Urothelium cell line (cell line): ENCODE measurements at places on chromosomes 11 and 22.

DNA sequence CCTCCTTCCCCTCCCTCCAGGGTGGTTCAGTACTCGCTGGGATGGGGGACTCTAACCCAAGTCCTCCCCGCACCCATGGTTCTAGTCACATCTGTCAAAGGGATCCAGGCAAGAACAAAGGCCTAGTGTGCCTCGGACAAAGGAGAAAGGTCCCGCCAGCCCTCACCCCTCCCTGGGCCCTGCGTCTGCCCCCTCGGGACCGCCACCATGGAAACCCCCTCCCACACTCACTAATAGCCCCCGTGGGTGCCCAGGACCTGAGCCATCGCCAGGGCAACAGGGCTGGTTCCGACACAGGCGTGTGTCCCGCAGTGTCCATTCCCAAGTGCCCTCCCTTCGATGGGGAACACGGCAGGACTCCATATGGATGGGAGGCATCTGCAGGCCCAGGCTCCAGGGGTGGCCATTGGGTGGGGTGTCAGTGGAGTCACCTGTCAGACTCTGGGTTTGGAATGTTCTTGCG, 5.1 kb upstream of the CARNS1 start:
- no peak for DNase-seq

DNA sequence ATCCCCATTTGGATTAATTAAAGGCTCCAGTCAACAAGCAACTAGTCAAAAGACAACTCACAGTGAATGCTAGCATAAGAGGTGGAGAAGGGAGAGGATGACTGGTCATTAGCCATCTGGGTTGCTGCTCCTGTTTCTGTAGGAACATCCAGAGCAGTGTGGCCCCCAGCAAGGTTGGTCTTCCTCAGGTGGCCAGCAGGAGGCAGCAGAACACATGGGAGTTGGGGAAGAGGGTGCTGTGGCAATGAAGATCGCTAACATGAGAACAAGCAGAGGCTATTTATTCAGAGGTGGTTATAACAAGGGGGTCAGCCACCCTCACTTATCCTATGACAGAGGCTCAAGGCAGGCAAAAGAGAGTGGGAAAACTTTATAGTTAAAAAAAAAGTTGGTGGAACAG, 21.3 kb downstream of the IZUMO1R start:
- no peak for DNase-seq

GRCh38 chr22:29116397-29117123, 43.7 kb downstream of the KREMEN1 start:
- DNase-seq, result no peak

GRCh38 chr11:67644042-67644441, 4.5 kb upstream of the TBX10 start:
- no peak for DNase-seq

DNA sequence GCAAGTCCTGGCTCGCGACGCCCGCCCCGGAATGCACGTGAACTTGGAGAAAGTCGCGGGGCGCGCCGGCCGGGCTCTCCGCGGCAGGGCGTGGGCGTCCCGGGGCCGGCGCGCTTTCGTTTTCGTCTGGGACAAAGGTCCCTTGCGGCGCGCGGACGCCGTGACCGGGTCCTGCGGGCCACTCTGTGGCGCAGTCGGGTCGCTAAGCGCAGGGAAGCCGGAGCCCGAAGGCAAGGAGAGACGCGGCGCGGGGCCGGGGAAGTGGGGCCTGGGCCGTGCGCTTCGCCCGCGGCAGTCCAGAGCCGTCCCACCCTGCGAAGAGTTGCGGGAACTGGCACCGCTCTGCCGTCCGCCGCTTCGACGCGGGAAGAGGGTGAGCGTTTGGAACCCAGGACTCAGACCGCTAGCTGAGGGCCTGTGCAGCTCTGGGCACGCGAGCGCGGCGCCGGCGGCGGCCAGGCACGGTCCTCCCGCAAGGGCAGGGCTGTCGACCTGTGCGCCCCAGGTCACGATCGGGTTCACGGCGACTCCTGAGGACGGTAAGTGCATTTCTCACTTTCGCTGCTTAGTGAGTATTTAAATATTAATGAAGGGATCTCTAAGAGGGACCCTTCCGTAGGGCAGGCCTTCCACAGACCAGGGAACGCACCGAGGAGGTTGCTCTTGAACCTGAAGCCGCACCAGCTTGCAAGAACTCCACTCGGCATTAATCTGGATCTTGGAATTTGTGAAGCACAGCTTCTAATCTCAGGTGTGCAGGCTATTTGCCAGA, 78.0 kb upstream of the PPARA start:
- no peak for DNase-seq

DNA sequence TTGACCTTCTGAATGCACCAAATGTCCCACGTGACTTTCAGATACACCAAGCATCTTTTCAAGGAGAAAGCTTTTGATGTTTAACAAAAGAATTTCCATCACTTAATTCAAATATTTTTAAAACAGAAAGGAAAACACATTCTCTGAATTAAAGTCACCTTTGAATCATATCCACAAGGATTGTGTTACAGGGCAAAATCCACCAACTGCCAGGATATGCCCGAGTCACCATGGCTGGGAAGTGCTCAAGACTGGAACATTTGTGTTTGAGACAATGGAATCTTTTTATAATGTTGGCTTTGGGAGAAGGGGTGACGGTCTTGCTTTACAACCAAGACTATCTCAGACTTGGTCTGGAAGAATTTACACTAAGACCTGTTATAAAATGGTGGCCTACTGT, 40.8 kb downstream of the BID start:
- DNase-seq, result no peak

- peak; percentile 35 for DNase-seq
Observed at GRCh38 chr22:17774206-17774925, at the start of gene BID. TSS of gene BID (minus strand) at chr22:17774469. CDS start at chr22:17750116, 24,353 bp downstream.

DNA sequence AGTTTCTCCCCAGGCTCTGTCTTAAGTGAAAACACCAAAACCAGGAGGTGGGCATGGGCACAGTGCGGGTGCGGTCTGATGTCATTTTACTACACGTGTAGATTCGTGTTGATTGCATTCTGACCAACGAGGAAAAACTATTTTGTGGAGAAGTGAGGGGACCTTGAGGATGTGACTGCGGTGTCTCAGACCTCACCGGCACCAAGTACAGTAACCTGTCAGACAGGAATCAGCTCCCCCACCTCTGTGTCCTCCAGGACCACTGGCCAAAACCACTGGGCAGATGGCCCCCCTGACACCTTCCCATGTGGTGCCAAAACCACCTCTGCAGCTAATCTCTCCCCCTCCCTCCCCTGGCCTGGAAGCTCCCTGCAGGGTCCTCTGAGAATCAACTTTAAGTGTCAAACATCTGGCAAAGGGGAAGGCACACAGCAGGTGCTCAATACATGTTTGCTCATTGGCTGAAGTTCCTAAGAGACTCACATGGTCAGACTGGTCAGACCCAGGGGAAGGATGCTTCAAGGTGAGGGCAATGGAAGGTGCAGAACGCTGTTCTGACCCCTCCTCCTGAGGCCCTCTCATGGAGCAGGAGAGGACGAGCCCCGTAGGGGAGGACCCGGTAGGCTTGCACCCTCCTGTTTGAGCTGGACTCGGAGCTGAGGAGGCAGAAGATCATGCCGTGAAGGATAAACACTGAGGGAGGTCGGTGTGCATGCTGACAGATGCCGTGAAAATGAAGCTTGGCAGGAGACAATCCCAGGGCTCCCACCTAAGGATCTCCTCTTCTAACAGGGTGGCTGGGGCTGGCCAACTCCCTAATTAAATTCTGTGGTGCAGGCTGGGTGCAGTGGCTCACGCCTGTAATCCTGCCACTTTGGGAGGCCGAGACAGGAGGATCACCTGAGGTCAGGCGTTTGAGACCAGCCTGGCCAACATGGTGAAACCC, 129.9 kb downstream of the MPPED1 start:
- DNase-seq, result no peak

GRCh38 chr22:31537019-31537535, 40.7 kb downstream of the SFI1 start:
- no peak for DNase-seq

GRCh38 chr22:25736378-25737011, 5.5 kb upstream of the MYO18B start:
- DNase-seq, result no peak

GRCh38 chr22:18078329-18079041, 695 bp downstream of the PEX26 start:
- DNase-seq, result peak; percentile 30

- no peak for DNase-seq
Observed at GRCh38 chr11:113698515-113698914, 7.6 kb downstream of the TMPRSS5 start.

DNA sequence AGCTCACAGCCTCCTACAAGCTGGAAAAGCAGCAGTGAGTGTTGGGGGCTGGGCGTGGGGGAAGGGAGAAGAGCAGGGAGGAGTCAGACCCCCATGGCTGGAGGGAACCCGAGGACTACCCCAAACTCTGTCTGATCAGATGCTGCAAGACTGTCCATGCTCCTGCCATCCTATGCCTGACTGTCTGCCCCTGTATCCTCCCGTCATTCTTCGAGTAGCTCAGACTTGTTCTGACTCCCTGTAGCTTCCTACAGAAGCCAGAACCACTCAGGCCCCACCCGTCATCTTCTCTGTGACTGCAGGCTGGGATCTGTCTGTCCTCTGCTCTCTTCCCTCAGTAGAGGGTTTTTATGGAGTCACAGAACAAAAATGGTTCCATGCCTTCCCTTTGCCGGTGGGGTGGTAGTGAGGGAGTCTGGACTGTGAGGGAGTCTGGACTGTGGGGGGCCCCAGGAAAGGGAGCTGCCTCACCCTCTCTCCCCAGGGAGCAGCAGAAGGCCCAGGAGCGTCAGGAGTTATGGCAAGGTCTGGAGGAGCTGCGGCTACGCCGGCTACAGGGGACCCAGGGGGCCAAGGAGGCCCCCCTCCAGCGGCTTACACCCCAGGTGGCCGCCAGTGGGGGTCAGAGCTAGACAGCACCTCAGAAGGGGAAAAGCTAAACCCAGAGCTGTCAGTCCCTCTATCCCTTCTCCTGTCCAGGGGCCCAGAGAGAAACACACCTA, 2.3 kb downstream of the GPHA2 start:
- no peak for DNase-seq

GRCh38 chr11:35664977-35665441, 2.4 kb downstream of the TRIM44 start:
- DNase-seq, result no peak

GRCh38 chr11:93736129-93736528, 5.2 kb downstream of the TAF1D start:
- no peak for DNase-seq

DNA sequence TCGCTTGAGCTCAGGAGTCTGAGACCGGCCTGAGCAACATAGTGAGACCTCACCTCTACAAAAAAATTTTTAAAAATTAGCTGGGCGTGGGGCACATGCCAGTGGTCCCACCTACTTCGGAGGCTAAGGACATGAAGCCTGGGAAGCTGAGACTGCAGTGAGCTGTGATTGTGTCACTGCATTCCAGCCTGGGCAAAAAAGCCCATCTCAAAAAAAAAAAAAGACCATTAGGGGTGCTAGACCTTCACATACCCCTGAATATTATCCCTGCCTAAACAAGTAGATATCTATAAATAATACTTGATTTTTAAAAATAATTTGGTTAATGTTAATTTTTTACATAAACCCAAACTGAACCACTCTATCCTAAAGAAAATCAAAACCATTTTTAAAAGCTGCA, 24.2 kb downstream of the NUP98 start:
- DNase-seq, result no peak

DNA sequence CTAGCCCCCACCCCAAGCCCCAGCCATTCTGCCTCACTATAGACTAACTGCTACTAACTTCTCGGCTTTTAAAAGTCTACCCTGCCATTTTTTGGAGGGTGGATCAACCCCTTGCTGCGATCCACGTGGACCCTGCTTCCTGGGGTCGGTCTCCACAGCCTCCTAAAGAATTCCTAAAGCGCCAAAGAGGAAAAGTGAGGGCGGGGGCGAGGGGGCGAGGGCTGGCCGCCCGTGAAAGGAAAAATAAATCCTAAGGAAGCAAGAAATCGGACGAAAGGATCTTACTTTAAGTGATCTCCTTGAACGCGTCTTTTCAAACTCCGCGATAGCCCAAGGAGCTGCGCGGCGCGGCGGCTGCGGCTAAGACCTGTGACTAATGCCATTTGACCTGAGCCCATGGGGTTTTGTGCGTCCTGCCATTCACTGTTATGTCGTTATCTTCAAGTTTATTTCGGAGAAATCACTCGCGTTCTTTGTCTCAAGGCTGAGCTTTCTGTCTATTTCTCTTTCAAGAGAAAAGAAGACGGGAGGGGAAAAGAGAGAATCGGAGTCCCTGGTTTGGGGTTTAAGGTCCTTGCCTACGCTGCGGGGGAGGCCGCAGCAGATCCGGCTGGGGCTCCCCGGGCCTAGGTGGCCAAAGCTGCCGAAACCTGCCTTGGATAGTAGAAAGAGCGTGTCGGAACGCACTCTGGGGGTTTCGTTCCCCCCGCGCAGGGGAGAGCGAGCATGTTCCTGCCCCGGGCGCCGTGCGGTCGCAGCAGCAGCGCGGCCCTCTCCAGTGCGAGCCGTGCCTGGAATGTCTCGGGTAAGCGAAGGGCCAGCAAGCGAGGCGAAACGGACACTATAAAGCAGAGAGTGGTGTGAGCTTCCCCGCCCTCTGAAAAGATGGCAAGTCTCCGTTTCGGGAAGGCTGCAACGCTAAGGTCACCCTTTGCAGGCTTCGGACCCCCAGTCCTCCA, 2.8 kb upstream of the DBX1 start:
- DNase-seq, result no peak

GRCh38 chr11:93432247-93432646, 101.7 kb downstream of the DEUP1 start:
- DNase-seq, result no peak

DNA sequence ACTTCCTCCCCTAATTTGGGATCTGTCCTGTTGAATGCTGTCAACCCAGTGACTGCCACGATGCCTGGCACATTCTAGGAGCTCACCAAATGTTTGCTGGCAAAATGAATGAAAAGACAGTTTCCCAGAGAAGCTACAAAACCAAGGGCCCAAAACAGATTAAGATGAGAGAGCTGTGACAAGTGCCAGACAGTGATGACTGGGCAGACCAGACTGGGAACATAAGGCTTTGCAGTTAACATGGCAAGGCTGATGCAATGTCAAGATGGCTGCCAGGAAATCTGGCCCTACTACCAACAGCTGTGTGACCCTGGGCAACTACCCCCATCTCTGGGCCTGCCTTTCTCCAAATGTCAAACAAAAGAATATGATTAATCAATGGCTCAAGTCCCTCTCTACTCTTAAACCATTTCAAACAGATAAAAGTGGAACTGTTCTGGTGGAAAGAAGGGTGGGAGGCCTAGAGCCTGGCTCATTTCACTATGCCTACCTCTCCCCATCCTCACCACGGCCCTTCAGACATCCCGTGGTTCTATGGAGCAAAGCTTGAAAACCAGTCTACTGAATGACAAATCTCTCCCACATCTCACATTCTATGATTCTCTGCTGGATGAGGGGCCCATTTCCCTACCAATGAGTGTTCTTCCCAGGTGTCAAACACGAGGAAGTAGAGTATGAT, 12.8 kb downstream of the AP1B1 start:
- DNase-seq, result no peak

GRCh38 chr11:9169595-9170295, 78.3 kb upstream of the SCUBE2 start:
- no peak for DNase-seq
